ENCODE measurements at places on chromosomes 16 and 17. TPM values are rescaled to one million over a fixed set of nuclear protein-coding genes. Genes with fewer than 3 reads are reported as not detected.

The HBA1 gene
- total RNA-seq, result 241 TPM

The HBM gene
- total RNA-seq, result not detected

The MRPS34 gene
- 62.7 TPM for total RNA-seq

The KRT40 gene
- not detected for total RNA-seq

The NKD1 gene
- 47.2 TPM for total RNA-seq

Data from upper lobe of right lung (tissue), 1 donor.